ENCODE measurements at places on chromosomes 6 and 20.

DNA sequence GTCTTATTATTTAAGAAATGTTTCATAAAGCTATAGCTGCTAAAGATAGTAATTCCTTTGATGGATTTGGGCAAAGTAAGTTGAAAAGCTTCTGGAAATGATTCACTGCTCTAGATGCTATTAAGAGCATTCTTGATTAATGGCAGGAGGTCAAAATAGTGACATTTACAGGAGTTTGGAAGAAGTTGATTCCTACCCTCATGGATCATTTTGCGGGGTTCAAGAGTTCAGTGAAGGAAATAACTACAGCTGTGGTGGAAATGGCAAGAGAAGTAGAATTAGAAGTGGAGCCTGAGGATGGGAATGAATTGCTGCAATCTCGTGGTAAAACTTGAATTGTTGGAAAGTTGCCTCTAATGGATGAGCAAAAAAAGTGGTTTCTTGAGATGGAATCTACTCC lies 316.1 kb downstream of the UTRN start:
- DNase-seq, result no peak

GRCh38 chr20:37836926-37837325 lies 66.0 kb upstream of the VSTM2L start:
- no peak for DNase-seq

- no peak for DNase-seq
Observed at GRCh38 chr6:19465760-19466159, 371.4 kb upstream of the ID4 start.

DNA sequence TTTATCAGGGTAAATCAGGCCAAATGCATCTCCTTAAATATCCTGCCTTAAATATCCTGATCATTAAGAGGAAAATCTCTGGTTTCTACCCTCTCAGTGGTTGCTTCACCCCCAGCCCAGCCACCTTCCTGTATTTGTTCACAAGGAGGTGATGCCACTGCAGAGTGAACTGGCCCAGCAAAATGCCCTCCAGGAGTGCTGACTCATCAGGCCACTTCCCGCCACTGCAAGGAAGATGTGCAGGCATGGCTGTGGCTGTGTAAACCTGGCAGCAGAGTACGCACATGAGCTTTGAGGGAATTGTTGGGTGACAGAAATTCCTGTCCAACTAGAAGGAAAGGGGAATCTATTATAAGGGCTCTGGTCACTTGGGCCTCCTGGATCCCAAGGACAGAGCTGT lies 13.8 kb downstream of the NQO2 start:
- DNase-seq, result no peak

DNA sequence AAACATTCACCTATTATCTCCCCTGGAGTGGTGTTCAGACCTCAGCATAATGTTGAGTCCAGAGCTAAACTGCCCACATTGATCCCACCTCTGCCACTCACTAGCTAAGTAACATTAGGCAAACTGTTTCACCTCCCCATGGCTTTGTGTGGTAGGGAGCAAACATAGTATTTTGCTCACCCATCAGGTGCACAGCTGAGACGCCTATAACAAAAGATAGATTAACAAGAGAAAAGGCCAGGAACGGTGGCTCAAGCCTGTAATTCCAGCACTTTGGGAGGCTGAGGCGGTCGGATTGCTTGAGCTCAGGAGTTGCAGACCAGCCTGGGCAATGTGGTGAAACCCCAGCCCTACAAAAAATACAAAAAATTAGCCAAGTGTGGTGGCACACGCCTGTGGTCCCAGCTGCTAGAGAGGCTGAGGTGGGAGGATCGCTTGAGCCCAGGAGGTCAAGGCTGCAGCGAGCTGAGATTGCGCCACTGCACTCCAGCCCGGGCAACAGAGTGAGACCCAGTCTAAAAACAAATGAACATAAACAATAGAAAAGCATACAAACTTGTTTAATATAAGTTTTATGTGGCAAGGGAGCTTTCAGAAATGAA lies 91.6 kb downstream of the MAP3K7 start:
- DNase-seq, result no peak

DNA sequence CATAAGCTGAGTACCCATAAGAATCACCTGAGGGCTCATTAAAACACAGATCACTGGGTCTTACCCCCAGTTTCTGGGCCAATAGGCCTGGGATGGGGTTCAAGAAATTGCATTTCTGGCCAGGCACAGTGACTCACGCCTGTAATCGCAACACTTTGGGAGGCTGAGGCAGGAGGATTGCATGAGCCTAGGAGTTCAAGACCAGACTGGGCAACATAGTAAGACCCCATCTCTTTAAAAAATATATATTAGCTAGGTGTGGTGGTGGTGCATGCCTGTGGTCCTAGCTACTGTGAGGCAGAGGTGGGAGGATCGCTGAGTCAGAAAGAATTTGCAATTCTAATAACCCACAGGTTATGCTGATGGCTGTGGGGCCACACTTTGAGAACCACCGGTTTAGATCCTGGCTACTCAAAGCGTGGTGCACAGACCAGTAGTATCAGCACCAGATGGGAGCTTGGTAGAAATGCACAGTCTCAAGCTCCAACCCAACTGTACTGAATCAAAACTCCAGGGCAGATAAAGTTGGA lies 2.0 kb downstream of the CCM2L start:
- no peak for DNase-seq

- no peak for DNase-seq
Observed at GRCh38 chr6:124699038-124699437, 263.2 kb upstream of the RNF217 start.

GRCh38 chr6:144266091-144266649 lies 19.0 kb upstream of the UTRN start:
- no peak for DNase-seq

GRCh38 chr6:88574651-88575050 lies 388.8 kb downstream of the RNGTT start:
- no peak for DNase-seq

GRCh38 chr6:43856005-43856765 lies 86.2 kb downstream of the VEGFA start:
- DNase-seq, result peak; percentile 74

DNA sequence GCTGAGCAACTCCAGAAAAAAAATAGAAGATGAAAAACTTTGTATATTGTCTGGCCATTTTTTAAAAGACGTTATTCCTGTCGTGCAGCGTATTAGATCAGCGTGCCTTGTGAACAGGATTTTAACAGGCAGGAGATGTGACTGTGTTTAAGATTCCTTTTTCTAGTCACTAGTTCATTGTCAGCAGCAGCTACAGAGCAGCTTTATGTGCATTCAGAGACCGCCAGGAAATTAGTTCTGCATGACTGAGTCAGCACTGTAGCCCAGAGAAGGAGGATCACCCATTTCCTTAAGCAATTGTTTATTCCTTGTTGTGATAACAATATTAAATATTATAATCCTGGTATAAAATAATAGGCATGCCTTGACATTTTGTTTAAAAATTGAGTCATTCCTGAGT lies 75.4 kb upstream of the ADGRB3 start:
- DNase-seq, result no peak

DNA sequence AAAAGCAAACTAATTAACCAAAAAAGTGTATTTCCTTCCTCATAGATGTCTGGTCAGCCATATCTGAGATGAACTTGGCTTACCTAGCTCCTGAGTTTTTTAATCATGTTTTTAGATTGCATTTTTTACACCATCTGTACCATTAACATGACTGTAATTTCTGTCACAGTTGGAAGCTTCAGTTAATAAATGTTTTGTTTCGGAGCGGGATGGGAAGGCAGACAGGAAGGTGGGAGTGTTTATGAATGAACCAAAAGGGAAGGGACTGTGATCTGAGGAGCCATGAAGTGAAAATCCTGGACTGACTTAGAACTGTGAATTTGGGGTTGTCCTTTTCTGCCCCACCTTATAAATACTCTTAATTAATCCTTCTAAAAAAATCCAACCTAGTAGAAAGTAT lies 445.6 kb upstream of the SOX4 start:
- DNase-seq, result no peak

- no peak for DNase-seq
Observed at GRCh38 chr6:1403851-1404712, 14.7 kb downstream of the FOXF2 start.

- no peak for DNase-seq
Observed at GRCh38 chr6:73696966-73697655, 1.1 kb downstream of the CD109 start.

- peak; percentile 76 for DNase-seq
Observed at GRCh38 chr6:136526196-136526930, 23.9 kb downstream of the MAP7 start.

DNA sequence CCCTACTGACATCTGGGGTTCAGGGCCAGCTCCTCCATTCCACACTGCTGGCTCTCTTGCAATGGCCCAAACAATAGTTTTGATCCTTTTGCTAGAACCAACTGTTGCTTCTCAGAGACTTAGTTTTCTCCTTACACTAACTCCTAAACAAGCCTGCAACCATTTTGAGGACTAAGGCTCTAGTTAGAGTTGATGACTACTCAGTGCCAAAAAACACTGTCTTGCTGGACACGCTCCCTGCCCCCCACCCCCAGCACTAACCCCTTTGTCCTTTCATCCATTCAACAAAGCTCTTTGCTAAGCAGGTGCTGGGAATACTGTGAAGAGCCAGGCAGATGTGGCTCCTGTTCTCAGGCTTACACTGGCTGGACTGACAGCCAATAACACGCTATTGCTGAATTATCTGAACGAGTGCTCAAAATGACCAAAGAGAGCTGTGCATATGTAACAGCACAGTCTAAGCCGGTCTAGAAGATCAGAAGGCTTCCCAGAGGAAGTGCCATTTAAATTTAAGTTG lies 17.6 kb downstream of the GCLC start:
- no peak for DNase-seq

DNA sequence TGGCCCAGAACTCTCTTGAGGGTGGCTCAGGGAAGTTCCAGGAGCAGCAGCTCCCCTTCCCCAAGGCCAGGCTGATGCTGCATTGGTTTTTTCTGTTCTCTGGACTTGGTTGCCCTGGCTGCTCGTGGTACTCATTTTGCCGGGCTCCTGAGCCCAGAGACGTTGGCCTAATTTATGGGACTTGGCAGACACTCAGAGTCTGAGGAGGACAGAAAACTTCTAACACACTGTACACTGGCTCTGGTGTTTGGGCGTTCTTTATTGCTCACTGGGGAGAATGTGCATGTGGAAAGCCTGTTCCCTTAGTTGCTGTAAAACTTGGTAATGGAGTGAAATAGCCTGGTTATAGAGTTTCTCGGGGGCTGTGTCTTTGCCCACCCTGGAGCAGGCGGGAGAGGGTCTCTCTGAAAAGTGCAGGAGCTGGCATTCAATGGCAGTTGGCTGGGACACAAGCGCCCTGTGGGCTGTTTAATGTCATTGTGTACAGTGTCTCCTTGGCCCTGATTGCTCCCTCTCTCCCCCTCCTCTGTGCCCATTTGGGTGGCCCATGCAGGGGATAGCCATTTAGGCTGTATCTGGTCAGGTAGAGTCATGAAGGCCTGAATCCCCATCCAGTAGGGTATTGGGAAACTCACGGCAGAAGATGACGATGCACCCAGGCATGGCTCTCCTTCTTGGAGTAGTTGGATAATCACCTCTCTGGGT lies 109.3 kb downstream of the CDC5L start:
- no peak for DNase-seq

DNA sequence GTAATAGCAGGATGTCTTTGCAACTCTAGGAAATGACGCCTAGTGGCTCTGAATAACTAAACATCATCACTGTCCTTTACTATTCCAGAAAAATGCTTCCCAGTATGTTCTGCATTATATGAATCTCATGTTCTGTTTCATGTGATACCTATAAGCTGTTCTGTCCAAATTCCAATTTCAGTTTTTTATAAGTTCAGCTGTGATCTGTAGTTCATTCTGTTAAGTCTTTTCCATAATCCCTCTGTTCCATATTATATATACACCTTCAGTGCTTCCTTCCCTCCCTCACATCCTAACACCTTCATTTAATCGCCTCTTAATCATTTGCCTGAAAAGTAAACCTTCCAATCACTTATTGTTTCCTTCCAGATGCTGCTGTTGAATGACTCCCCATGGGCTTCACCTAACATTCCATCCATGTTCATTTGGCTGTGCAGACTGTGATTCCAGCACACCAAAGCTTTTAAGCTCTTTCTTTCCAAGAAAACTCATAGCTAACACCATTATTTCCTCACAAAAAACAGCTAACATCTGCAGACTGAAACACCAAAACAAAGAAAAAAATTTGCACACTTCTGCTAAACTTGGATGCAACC lies 18.6 kb downstream of the HMGCLL1 start:
- no peak for DNase-seq

GRCh38 chr6:35016502-35017321 lies 124.4 kb downstream of the TCP11 start:
- no peak for DNase-seq

DNA sequence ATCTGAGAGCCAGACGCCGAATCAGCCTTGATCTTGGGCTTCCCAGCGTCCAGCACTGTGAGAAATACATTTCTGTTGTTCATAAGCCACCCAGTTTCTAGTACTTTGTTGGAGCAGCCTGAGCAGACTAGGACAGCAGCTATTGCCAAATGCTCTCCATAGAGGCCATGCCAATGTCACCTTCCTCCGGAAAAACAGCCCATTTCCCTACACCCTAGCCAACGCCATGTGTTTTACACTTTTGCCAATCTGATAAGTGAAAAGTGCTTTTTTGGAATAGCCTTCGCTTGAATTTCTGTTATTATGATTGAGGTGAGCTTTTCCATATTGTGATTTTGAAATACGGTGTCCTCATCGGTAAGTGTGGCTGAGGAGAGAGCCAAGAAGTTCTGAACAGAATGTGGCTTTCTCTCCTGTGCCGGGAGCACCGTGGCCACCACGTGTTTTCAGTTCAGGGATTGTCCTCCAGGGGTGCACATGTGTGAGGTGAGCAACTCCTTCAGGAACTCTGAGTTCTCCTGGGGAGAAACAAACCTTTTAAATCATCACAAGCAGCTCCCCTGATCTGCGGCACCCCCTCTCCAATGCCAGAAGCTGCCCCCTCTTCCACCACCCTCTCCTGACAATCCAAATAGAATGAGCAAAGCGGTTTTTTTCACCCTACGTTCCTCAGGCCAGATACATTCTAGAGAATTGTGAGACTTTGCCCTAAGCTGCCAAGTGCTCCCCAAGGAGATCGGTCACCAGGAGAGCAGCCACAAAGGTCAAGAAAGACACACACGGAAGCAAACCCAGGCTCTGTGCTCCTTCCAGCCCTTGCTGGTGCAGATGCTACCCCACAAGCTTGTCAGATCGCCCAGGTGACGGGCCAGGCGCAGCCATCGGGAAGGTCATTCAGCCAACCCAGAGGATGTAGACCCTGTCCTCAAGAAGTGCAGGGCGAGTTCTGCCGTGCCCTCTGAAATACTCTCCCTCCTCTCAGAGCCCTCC lies 36.0 kb downstream of the TAF8 start:
- no peak for DNase-seq

DNA sequence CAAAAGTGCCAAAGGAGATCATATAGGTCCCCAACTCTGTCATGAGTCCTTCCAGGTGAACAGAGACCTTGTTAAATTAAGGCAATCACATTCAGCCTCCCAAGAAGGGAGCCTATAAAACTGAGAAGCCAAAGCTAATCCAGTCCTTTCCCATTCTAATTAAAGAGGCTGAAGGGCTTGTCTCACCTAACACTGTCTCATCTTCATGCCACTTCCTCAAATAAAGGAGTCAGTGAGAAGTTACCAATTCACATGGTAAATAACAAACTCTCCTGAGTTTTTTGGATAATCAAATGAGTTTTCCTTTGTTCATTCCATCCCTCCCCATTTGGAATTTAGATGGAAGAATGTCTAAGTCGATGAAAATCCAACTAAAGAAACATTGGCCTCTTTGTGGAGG lies 242.8 kb downstream of the UST start:
- no peak for DNase-seq

- DNase-seq, result no peak
Observed at GRCh38 chr6:110067837-110068591, 89.9 kb downstream of the GPR6 start.
